ENCODE measurements at places on chromosomes 7 and 10.
A peak's percentile ranks its signal among the peaks of the same experiment; 100 is the strongest.

GRCh38 chr7:36062154-36062815, 90.8 kb upstream of the EEPD1 start:
- DNase-seq = no peak

GRCh38 chr7:93861325-93861949, 29.1 kb downstream of the TFPI2 start:
- no peak for DNase-seq

DNA sequence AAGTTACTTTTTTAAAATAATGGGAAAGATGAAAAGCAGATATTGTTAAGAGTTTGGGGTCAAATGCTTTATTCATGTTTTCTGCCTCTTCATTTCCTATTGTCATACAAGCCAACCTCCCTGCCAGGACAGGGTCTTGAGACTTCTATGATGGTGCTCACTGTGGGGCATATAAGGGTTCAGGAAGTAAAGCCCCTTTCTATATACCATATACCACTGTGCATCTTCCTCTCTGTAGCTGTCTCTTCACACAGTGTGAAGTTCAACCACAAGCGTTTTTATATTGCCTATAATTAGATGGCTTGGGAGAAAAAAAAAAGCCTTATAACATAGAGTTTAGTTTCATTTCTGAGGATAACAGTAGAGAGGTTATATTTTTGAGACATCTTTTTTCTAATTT, 389.8 kb upstream of the SORCS1 start:
- DNase-seq = no peak

GRCh38 chr10:75613685-75614504, 182.5 kb downstream of the LRMDA start:
- DNase-seq = no peak

DNA sequence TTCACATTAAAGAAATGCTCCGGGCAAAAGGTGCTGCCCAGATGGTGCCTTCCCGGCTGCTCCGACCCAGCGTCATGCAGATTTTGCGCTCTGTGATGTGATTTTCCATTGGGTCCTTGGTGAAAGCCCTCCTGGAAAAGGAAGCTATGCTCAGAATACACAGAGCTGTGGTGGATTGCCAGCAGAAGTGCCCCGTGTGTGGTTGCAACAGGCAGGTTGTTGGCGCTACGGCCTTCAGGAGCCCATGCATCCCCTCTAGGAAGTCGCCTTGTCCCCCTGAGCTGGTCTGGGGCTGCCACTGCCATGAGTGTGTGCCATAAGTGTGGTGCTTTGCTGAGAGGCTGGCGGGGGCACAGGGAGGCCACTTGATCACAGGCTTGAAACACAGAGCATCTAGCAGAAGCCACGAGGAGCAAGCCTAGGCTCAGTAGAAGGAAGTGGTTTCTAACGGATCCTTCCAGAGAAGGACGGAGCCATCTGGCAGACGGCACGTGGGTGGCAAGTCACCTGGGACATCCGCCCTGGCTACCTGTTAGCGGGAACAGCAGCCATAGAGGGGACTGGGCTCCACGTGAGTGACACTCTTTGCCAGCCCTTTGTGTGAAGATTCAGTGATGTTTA, 210.9 kb downstream of the CUX1 start:
- DNase-seq = no peak

GRCh38 chr10:13440185-13441061, 88.4 kb downstream of the BEND7 start:
- no peak for DNase-seq

DNA sequence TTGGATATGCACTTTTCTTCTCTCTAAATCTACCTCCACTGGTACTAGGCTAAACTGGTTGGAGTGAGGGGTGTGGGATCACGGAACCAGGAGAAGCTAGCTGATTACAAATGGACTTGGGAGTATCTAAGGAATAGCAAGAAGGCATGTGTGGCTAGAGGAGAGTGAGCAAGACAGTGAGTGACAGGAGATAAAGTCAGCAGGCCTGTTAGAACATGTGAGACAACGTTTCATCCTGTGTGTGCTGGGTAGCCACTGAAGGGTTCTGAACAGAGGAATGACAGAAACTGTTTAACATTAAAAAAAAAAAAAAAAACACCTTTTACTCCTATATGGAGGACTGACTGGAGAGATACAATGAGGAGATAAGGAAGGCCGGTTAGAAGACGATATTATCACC, 51.7 kb downstream of the ZNF438 start:
- DNase-seq = no peak

DNA sequence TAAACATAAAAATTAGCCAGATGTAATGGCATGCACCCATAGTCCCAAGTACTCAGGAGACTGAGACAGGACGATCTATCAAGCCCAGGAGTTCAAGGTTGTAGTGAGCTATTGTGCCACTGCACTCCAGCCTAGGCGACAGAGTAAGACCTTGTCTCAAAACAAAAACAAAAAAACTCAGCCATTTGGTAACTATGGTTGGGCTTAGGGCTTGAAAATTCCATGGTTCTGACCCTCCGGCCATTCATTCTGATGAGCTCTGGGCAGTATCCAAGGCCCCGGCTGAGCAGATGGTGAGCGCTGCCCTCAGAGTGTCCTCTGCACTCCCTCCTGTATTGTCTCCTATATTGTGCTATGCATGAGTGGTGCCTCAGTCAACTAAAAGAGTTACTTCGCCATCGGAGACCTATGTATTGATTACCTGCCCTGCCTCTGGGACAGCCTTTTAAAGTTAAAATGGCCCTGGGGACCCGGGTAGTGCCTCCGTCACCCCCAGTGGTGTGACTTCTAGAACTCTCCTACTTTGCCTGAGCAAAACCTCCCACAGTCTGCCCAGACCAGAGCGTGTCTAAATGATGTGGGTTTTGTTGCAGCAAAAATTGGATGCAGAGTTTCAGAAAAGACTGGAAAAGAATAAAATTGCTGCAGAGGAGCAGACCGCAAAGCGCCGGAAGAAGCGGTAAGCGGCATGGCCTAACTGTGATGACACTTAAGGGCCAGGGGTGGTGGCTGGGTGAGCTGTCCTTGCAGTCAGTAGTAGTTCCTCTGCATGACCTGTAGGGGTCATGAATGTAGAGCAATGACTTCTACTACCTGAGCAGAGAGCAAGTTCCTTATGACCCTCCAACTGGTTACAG, 8.1 kb downstream of the PRKRIP1 start:
- DNase-seq = no peak

DNA sequence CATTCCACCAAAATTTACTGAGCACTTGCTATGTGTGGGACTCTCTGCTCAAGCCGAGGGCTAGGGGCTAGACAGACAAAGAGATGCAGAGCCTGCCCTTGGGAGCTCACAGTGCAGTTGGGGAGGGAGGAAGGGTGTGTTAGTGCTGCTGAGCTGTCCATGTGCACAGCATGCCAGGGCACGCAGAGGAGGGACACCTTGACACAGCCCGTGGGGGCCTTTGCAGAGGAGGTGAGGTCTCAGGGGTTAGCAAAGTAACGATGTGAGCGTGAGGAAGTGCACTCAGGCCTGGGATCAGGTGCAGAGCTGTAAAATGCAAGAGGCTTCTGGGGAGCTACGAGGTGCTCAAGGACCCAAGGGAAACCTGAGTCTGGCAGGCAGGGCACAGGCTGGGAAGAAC, 16.3 kb downstream of the PRKCQ start:
- no peak for DNase-seq

DNA sequence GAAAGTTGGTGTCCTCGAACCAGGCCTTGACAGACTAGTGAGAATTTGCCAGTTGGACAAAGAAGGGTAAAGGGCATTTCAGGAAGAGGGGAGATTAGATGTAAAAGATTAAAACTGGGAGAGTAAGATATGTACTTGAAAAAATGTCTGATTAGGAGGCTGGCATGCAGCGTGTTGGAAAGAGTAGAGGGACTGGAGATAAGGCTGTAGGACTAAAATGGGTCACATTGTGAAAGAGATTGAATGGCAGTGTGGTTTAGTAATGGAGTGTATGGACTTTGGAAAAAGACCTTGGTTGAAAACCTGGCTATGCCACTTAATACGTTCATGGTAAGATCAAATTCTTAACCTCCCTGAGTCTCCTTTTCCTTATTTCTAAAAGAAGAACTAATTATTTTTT, 14.1 kb downstream of the CREM start:
- DNase-seq = no peak

DNA sequence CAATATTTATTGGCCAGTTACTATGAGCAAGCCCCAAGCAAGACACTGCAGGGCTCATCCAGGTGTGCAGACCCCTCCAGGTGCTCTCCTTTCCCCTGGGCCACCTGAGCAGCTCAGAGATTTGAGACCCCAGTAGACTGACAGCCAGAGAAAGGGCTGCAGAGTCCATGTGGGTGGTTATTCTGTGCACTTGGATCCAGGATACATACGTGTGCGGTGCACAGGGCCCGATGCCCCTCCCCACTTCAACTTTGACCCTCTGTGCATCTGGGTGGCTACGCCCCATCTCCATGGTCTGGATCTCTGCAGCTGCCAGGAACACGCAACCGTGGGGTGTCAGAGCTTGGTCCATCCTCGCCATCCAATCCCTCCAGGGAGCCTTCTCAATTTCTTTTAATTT, 72.9 kb downstream of the MKI67 start:
- peak; percentile 29 for DNase-seq

DNA sequence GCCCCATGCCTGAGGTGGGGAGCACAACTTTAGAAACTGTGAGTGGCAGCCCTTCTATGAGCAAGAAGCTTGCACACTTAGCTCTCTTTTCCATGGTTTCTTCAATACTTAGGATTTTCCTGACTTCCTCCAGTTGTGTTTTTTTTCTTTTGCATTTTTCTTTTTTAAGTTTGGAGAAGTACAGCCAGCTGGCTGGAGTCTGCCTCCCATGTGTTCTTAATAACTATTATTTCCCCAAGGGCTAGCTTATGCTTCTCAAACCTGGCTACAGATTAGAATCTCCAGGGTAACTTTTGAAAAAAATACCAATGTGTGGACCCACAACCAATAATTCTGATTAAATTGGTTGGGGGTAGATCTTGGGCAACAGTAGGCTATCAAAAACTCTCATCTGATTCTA, 37.4 kb upstream of the MEOX2 start:
- DNase-seq = no peak

GRCh38 chr7:75738604-75738974, at the start of gene HIP1:
Gene HIP1 (minus strand): TSS chr7:75738941. CDS start chr7:75738920, 21 bp downstream.
- DNase-seq = no peak

DNA sequence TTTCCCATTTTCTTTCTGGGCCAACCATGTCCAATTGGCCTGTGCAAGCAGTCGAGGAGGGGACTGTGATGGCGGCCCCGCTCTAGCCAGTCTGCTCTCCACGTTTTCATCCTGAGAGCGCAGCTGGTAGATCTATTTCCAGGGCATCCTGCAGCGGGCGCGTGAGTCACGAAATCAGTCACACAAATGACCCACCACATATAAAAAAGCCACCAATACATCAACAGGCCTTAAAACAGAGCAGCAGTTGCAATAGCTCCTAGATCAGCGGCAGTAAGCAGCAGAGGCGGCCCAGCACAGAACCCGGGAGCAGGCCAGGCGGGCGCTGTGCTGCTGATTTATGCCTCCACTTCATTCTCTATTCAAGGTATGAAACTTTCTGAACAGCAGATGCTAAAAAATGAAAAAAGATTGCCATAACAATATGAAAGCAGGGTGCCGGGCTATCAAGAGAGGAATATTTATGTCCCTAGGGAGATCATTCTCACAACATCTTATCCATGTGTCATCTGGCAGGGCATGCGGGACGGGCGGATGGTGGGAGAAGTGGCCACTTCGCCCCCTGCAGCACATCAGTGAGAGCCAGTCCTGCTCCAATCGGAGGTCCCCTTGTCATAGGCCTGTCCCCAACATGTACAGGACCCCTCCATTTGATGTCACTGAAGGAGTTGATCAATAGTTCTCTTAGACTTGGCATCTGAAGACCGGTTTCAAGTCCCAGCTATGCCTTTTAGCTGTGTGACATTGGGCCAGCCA, 98.0 kb upstream of the GPR26 start:
- peak; percentile 29 for DNase-seq

GRCh38 chr7:9645756-9646155, 1212.3 kb downstream of the NXPH1 start:
- DNase-seq = no peak

DNA sequence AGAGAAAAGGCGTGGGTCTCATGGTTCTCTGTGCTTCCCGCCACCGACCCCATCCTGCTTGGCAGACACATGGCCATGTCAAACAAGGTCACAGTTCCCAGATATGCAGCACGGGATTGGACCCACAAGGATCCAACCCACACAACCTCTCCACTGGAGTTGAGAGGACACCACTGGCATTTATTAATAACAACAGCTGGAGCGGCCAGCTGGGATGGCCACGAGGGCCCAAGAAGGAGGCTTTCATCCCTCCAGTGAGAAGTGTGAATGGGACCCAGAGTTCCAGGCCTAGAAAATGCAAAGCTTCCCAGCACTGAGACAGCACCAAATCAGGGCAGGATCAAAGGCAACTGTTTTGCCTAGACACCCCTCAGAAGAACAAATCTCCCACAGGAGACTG, 31.5 kb downstream of the FGFR2 start:
- DNase-seq = no peak

DNA sequence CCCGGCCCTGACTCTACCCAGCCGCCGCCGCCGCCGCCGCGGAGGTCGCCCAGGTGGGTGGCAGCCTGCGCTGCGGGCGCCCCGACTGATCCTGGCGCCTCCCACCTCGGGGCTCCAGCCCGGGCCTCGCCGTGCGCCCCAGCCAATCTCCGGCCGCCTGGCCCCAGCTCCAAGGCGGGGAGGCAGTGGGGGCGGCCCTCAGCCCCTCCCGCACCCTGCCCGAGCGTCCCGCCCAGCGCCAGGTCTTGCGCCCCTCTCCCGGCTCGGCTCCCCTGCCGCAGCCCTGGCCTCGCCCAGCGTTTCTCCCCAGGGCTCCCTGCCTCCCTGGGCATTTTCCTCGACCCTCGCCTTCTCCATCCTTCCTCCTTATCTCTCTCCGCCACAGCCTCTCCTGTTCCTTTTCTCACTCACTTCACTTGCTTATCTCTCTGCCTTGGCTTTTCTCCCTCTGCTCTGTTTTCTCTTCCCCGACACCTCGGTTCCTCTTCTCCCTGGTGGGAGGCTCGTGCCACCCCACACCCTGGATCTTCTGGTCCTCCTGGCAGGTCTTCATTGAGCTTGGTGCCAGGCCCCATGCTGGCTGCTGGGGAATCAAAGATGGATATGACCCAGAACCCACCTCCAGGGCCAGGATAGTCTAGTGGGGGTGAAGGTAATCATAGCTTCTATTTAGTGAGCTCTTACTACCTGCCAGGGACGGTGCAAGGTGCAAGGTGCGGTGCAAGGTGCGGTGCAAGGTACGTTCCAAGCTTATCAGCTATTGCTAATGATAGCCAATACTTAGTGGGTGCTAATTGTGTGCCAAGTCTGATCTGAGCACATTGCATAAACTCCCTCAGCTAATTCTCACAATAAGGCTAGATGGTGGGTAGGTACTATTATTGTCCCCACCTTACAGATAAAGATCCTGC, at the start of gene SFRP5:
SFRP5 (minus strand) TSS at position 87 of the 911 bp plus-strand sequence. CDS start 166 bp downstream, outside the sequence.
- DNase-seq = no peak
